Hair follicular keratinocyte (primary cell): ENCODE measurements at places on chromosomes 11 and 22. TPM values are rescaled to one million over a fixed set of nuclear protein-coding genes. Genes with fewer than 3 reads are reported as not detected.

The C11orf97 gene
- total RNA-seq = not detected in 2 replicates

The MYO18B gene
- total RNA-seq = under 0.01 TPM in 1 of 2 replicates, not detected in the other

The OR51E2 gene
- total RNA-seq = not detected in 2 replicates

The APOBEC3A gene
- total RNA-seq = not detected in 2 replicates

The USP2 gene
- 0.08 and 0.84 TPM in 2 replicates for total RNA-seq

The SIAE gene
- total RNA-seq = 9.6 and 10.1 TPM in 2 replicates

The CSF2RB gene
- total RNA-seq = not detected in 2 replicates

The TTLL8 gene
- not detected in 2 replicates for total RNA-seq

The FAM180B gene
- total RNA-seq = not detected in 2 replicates

The ADM gene
- 23.7 and 36.8 TPM in 2 replicates for total RNA-seq

The WNT11 gene
- total RNA-seq = 0.39 TPM in 1 of 2 replicates, not detected in the other

The THRSP gene
- not detected in 2 replicates for total RNA-seq

The KCNJ1 gene
- total RNA-seq = 0.08 TPM in 1 of 2 replicates, not detected in the other

The CCDC188 gene
- not detected in 2 replicates for total RNA-seq

The RIMBP3C gene
- total RNA-seq = not detected in 2 replicates

The PIH1D2 gene
- 0.39 and 1.3 TPM in 2 replicates for total RNA-seq

The TECTA gene
- total RNA-seq = 0.16 TPM in 1 of 2 replicates, not detected in the other

The TTC12 gene
- total RNA-seq = 17.5 and 20.8 TPM in 2 replicates

The C11orf86 gene
- total RNA-seq = not detected in 2 replicates

The B4GALNT4 gene
- 11.0 and 21.8 TPM in 2 replicates for total RNA-seq

The C11orf16 gene
- total RNA-seq = not detected in 2 replicates

The GALNT18 gene
- 35.5 and 38.8 TPM in 2 replicates for total RNA-seq

The MPZL3 gene
- 11.7 and 12.1 TPM in 2 replicates for total RNA-seq

The MS4A13 gene
- not detected in 2 replicates for total RNA-seq
